ENCODE measurements at places on chromosomes 5 and 9.

DNA sequence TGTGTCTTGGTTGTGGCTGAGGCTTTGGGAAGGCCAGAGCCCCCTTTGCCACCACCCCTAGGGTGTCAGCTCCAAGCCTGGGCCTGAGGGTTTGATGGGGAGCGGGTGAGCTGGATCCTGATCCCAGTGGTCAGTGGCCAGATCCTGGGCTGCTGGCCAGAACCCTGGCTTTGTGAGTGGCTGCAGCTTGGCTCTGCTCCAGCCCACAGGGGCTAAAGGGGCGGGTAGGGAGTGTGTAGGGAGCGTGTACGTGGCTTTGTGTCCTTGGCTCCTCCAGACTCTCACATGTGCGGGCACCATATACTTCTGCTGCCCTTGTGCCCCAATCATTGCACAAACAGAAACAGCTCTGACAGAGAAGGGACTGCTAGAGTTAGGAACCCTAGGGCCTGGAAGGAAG lies 1.2 kb upstream of the IL11RA start:
- no peak overlapping the region for H3K27ac ChIP-seq
- no peak for DNase-seq
- peaks cover 20% of the 10 kb centered on the region for H3K36me3 ChIP-seq

DNA sequence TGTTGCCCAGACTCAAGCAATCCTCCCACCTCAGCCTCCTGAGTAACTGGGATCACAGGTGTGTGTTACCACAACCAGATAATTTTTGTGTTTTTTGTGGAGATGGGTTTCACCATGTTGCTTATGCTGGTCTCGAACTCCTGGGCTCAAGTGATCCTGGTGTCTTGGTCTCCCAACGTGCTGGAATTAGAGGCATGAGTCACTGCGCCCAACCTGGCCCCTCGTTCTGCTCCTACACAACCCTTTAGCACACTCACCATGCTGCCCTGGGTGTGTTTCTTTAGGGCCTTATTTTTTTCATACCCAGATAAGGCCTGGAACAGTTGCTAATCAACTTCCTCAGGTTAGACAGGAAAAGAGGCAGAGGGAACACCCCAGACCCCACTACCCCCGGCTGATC lies 2.6 kb downstream of the PDZD2 start:
- no peaks in the 10 kb centered on the region for H3K36me3 ChIP-seq
- H3K4me1 ChIP-seq: peaks cover 7% of the 10 kb centered on the region
- no peak overlapping the region for H3K4me3 ChIP-seq
- DNase-seq: no peak
- no peak overlapping the region for H3K27ac ChIP-seq

GRCh38 chr5:151298063-151298855 lies 5.3 kb downstream of the SLC36A3 start:
- H3K4me1 ChIP-seq: no peaks in the 10 kb centered on the region
- peaks cover 73% of the 10 kb centered on the region for H3K27me3 ChIP-seq
- no peak overlapping the region for H3K27ac ChIP-seq

DNA sequence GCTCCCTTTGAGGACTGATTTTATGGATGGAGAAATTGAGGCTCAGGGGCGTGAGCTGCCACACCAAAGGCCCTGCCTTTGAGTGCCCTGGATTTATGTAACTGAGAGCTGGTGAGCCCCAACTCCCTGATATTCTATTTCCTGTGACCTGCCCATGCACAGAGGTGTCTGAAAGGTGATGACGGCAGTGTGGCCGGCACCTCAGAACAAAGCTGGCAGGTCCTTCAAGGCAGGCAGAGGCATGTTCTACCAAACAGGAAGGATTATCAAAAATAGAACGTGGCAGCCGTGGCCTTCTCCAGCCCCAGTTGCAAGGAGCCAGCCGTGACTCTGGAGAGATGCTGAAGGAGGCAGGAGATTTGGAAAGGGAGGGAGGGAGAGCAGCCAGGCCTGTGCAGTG lies 36.2 kb downstream of the INSYN2B start:
- no peaks in the 10 kb centered on the region for H3K27me3 ChIP-seq
- peak overlapping the region; percentile 58 for H3K27ac ChIP-seq
- H3K4me3 ChIP-seq: no peak overlapping the region
- H3K36me3 ChIP-seq: peaks cover 13% of the 10 kb centered on the region
- no peak for DNase-seq
- H3K4me1 ChIP-seq: peaks cover 35% of the 10 kb centered on the region

DNA sequence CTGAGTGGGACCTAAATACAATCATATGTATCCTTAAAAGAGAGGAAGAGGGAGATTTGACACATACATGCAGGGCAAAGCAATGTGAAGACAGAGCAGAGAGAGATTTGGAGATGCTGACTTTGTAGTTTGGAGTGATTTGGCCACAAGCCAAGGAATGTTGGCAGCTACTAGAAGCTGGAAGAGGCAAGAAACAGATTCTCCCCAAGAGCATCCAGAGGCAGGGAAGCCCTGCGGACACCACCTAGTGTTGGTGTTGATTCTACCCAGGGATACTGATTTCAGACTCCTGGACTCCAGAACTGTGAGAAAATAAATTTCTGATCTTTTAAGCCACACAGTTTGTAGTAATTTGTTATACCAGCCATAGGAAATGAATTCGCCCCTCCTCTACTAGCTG lies 64.9 kb upstream of the OSMR start:
- H3K27ac ChIP-seq: no peak overlapping the region
- H3K36me3 ChIP-seq: no peaks in the 10 kb centered on the region
- no peaks in the 10 kb centered on the region for H3K4me1 ChIP-seq
- no peak overlapping the region for H3K4me3 ChIP-seq
- no peak for DNase-seq

DNA sequence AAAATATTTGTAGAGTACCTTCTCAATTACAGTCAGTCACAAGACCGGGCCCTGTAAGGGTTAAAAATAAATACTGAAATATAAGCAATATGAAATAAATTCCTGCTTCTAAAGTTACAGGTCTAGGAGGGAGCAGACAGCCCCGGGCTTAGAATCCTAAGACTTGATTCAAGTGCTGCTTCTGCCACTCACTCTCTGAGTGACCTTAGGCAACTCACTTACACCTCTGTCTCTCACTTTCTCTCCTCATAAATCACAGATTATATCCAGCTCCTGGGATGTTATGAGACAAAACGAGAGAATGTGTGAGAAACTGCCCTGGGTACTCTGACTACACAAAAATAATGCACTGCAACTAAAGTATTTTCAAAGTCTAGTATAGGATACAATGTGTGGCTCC lies 101.9 kb downstream of the PDE4D start:
- H3K4me3 ChIP-seq: no peak overlapping the region
- H3K4me1 ChIP-seq: no peaks in the 10 kb centered on the region
- no peak for DNase-seq
- H3K36me3 ChIP-seq: no peaks in the 10 kb centered on the region
- peaks cover 17% of the 10 kb centered on the region for H3K27me3 ChIP-seq
- H3K27ac ChIP-seq: no peak overlapping the region

- H3K4me3 ChIP-seq: no peak overlapping the region
- DNase-seq: no peak
- no peak overlapping the region for H3K27ac ChIP-seq
- H3K4me1 ChIP-seq: no peaks in the 10 kb centered on the region
- H3K27me3 ChIP-seq: peaks cover 36% of the 10 kb centered on the region
- no peaks in the 10 kb centered on the region for H3K36me3 ChIP-seq
Observed at GRCh38 chr9:132181796-132182313, 20.0 kb downstream of the NTNG2 start.

DNA sequence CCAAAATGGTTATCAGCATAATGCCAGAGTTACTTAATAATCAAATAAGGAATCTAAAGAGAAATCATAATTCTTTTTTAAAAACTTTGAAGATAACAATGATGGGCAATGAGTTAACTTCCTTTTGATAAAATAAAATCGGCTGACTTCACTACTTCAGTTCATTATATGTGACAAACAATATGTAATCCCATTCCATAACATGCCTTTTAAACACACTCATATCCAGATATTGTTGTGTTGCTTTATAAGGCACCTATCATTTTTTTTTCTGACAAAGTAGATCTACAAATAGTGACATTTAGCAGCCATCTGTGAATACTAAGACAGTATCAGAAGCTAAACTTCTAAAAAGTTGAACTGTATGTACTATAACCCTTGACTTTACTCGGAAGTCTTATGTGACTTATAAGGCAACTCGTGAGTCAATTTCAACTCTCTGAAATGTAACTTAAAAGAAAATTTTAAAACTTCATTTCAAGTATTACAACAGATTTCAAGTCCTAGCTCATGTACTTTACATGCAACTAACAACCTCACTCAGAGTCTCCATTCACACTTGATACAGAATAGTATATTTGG lies 7.5 kb downstream of the ADAMTS6 start:
- H3K36me3 ChIP-seq: no peaks in the 10 kb centered on the region
- no peaks in the 10 kb centered on the region for H3K4me1 ChIP-seq
- no peak overlapping the region for H3K4me3 ChIP-seq

DNA sequence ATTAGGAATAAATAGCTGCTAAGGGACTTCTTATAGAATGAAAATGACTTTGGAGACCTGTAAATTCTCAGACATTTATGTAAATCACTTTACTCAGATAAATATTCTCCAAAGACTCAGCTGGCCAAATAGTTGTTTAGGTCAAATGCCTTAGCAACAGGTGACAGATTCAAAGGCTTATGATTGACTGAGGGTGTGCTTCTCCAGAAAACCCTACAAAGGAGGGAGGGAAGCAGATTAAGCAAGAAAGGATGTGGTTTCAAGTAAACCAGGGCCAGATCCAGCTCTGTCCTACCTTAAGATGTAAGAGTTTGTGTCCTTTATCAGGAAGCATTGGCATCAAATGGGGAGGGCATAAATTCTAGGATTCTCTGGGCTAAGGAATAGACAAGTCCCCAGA lies 433.0 kb downstream of the TLE1 start:
- DNase-seq: no peak
- H3K4me3 ChIP-seq: no peak overlapping the region
- H3K36me3 ChIP-seq: no peaks in the 10 kb centered on the region
- H3K4me1 ChIP-seq: no peaks in the 10 kb centered on the region
- H3K27me3 ChIP-seq: no peaks in the 10 kb centered on the region

DNA sequence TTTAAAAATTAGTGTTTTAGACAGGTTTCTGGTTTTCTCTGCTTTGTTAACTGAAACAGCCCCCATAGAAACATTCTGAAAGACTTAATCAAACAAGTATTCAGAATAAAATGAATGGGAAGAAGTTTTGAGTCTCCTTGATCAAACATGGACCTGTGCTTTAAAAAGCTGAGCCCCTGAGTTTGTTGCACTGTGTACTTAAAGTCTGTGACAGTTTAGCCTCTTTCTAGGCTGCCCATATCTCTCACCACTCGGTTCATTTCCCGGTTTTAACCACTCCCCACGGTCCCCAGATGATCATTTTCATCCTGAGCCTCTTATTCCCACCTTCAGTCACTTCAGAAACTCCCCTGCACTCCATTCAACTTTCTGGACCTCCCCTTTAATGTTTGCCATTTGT lies 215.9 kb upstream of the DMRT1 start:
- H3K27ac ChIP-seq: no peak overlapping the region
- no peak overlapping the region for H3K4me3 ChIP-seq
- DNase-seq: no peak
- H3K36me3 ChIP-seq: no peaks in the 10 kb centered on the region
- peaks cover 37% of the 10 kb centered on the region for H3K27me3 ChIP-seq

- no peaks in the 10 kb centered on the region for H3K36me3 ChIP-seq
- no peak for DNase-seq
- H3K4me1 ChIP-seq: no peaks in the 10 kb centered on the region
- no peak overlapping the region for H3K4me3 ChIP-seq
- H3K27me3 ChIP-seq: peaks cover 57% of the 10 kb centered on the region
- no peak overlapping the region for H3K27ac ChIP-seq
Observed at GRCh38 chr5:113246361-113246870, 188.4 kb downstream of the TSSK1B start.

GRCh38 chr5:149284501-149284900 lies 12.8 kb downstream of the AFAP1L1 start:
- peaks cover 1% of the 10 kb centered on the region for H3K36me3 ChIP-seq
- H3K4me1 ChIP-seq: no peaks in the 10 kb centered on the region
- H3K27ac ChIP-seq: no peak overlapping the region
- DNase-seq: no peak

GRCh38 chr9:120235081-120235480 lies 344.9 kb downstream of the CDK5RAP2 start:
- no peak overlapping the region for H3K27ac ChIP-seq
- no peaks in the 10 kb centered on the region for H3K4me1 ChIP-seq
- no peak overlapping the region for H3K4me3 ChIP-seq
- H3K36me3 ChIP-seq: no peaks in the 10 kb centered on the region
- peaks cover 8% of the 10 kb centered on the region for H3K27me3 ChIP-seq

DNA sequence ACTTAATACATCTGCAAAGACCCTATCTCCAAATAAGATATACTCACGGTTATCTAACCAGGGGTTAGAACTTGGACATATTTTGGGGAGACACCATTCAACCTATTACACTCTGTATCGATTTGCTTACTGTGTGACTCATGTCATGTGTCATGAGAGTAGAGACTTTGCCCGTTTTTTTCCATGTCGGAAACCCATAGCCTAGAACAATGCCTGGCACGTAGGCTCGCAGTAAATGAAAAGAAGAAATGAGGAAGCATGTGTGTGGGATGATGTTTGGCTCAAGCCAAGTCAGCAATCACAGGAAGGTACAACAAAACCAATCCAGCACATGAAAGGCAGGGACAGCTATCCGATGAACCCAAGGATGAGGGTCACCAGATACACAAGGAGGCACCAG lies 94.6 kb upstream of the DNAH5 start:
- no peak for DNase-seq
- H3K4me3 ChIP-seq: no peak overlapping the region

DNA sequence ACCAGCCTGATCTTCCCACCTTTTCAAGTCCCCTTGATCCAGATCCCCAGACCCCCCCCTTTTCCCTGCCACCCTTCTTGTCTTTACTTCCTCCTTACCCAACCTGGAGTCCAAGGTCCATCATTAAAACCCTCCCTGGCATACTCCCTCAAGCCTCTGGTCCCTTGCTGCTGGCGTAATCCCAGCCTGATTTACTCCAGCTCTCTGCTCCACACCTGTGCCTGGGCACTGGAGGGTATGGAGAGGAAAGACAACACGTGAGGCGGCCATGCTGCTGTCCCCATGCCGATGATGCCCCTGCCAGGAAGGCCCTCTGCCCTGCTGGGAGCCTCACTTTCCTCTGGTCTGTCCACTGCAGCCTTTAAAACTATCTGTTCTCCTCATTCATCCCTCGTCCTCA lies 5.1 kb downstream of the B4GALT7 start:
- no peak overlapping the region for H3K4me3 ChIP-seq
- H3K36me3 ChIP-seq: peaks cover 11% of the 10 kb centered on the region
- H3K27ac ChIP-seq: peak overlapping the region; percentile 91
- H3K4me1 ChIP-seq: peaks cover 37% of the 10 kb centered on the region

DNA sequence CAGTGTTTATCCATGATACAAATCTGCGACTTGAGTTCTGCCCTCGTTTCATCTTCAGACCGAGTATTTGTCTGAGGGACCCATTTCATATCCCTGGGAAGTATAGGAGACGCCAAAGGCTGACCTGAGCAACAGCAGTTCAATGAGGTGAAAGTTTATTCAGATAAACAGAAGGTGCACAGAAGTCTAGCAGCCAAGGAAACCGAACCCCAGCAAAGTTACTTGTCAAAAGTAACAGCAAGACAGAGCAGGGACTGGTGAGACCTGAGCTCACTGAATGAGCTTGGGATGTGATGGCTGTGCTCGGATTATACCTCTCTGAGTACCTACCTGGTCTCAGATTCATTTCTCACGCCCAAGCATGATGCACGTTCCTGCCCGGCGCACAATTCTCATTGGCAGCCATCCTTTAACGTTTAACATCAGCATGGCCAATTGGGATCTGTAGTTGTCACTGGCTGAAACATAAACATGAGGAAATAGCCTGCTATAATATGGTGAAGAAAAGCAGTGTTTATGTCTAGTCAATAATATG lies 599 bp downstream of the LYRM7 start:
- peak overlapping the region; percentile 92 for H3K27ac ChIP-seq
- no peaks in the 10 kb centered on the region for H3K27me3 ChIP-seq
- DNase-seq: no peak
- H3K4me3 ChIP-seq: peak overlapping the region; percentile 93
- peaks cover 42% of the 10 kb centered on the region for H3K4me1 ChIP-seq
- H3K36me3 ChIP-seq: peaks cover 7% of the 10 kb centered on the region
